NCI-H2029 treated with DMSO at 0.1 percent for 48 hours (cell line): ENCODE measurements at places on chromosomes 1 and 21.

GRCh38 chr1:26353976-26354820 is at the start of gene CRYBG2:
TSS of gene CRYBG2 (minus strand) at chr1:26354130. CDS start at chr1:26346657, 7,473 bp downstream.
- no peak for DNase-seq

- peak; percentile 34 for DNase-seq
These were observed 3.9 kb downstream of the TMEM61 start for GRCh38 chr1:54984131-54984842.

GRCh38 chr1:218985424-218985984 is 188.2 kb upstream of the LYPLAL1 start:
- DNase-seq, result peak; percentile 62

- no peak for DNase-seq
These were observed 145.4 kb downstream of the C1orf21 start for GRCh38 chr1:184532199-184532598.

- no peak for DNase-seq
These were observed 21.6 kb upstream of the TRAF5 start for GRCh38 chr1:211305044-211305443.

DNA sequence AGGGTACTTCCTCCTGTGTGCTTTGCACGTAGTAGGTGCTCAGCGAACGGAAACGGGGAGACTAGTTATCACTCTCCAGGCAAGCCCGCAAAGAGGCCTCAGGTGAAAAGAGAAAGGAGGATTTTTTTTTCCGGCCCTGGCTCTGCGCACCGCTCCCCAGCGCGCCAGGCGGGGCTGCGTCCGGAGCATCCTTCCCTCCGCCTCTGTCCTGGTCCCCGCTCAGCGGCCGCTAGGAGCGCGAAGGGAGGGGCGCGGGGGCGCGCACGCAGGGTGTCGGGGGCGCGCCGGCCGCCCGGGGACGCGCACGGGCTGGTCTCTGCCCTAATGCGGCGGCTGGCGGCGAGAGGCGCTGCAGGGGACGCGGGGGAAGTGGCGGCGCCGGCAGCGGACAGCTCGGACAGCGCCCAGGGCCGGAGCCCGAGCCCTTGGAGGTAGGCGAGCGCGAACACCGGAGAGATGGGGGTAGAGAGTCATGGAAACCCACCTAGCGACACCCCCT is 42.3 kb upstream of the NFASC start:
- no peak for DNase-seq

DNA sequence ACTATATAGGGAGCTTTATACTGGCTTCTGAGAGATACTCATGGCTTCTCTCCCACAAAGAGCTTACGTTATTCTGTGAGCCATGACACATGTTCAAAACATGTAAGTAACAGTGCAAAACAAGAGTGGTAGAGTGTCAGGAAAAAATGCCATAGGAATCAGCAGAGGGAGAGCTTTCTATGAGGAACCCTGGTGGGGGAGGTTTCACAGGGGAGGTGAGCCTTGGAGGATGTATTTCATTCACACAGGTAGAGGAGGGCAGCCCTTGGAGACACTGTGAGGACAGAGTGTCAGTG is 72.7 kb upstream of the LYST start:
- DNase-seq, result no peak

- no peak for DNase-seq
These were observed 32.1 kb downstream of the AK2 start for GRCh38 chr1:33004613-33005012.

GRCh38 chr21:35840197-35840799 is 220.0 kb downstream of the SETD4 start:
- peak; percentile 75 for DNase-seq

DNA sequence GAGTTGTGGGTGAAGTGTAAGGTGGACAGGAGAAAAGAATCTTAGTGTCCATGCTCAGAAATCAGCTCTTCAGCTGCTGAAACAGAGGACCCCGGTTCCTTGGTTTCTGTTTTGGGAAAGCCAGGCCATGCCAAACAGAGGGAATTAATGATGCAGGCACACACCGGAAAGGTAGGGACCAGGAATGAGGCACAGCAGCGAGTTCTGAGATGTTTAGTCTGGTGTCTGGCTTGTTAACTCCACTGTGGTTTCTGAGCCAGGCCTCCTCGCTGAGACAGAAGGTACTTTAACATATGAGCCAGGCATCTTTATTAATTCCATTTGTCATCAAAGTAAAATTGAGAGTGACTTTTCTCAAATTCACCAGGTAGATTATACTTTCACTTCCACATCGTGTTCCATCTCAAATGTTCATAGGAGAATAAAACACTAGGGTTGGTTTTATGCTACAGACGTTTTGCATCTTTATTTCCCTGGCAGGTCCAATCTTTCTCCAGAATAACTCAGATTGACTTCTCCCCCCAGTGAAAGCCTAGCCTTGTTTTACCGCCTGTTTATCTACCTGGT is 23.5 kb downstream of the LRRC8D start:
- DNase-seq, result no peak

DNA sequence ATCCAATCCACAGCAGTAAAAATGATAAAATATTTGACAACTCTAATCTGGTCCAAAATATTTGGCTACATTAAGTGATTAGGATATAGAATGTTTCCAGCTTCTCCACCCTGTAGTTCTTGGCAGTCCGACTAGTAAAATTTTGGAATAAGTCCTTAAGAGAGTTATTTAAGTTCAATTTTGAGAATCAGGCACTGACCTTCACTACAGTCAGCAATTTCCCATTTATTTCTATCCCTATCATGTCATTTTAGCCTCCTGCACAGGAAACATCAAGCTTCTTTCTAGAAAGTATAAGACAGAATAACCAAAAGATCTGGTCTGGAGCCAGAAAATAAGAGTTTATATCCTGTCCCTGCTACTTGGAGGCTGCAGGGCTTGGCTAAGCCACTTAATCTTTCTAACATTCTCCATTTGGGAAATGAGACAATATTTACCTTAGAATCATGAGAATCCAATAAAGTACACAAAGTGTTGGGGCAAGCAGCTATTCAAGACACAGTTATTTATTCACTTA is 162.2 kb downstream of the DPYD start:
- no peak for DNase-seq
